Globus pallidus (tissue), 1 donor: ENCODE measurements at places on chromosomes 2 and 18.

DNA sequence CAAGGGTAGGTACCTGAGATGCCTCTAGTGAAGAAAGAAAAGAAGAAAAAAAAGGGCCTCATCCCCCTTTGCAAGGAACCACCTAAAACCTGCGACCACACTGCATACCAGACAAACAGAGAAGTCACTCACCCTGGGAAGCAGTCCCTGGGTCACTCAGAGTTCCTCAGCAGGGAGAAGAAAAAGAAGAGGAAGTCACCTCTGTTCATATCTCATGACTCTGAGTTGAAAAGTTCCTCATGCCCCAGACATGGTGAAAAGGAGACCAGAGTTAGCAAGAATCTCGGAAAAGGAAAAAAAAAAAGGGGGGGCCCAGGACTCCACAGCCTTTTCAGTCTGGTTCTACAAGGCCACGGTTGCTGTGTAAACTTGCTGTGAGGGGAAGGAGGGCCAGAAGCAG, 478.4 kb upstream of the NRXN1 start:
- peak; percentile 44 for DNase-seq

- DNase-seq, result peak; percentile 29
Observed at GRCh38 chr2:181104512-181105115, 124.2 kb downstream of the UBE2E3 start.

DNA sequence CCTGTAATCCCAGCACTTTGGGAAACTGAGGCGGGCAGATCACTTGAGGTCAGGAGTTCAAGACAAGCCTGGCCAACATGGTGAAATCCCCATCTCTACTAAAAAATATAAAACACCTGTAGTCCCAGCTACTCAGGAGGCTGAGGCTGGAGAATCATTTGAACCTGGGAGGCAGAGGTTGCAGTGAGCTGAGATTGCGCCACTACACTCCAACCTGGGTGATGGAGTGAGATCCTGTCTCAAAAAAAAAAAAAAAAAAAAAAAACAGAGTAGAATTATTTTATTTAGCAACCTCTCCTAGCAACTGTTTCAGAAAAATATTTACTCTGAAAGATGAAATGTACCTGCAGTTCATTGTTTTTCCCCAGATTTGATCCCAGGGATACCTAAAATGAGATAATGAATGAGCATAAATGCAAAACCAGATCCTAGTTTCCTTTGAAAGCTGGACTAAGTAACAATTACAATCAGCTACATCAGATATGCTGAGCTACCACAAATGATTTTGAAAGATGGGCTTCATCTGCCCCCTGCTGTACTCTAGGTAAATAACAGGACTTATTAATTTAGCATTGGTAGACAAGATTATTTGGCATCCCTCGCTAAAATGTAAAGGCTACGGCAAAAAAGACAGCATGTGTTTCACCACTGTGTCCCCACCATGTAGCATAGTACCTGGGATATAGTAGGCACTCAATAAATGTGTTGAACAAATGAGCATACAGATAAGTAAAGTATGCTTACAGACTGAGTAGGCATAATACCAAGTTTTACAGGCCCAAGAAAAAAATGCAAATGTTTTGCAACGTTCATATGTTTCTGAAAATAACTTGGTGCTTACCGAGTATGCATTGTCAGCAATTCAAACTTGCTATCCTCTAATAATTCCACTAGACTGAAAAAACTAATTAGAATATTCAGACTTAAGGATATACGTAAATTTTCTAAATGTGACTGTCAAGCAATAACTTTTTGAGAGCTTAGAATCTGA, 102.5 kb downstream of the ATL2 start:
- peak; percentile 54 for DNase-seq

GRCh38 chr2:6368281-6368680, 497.4 kb downstream of the CMPK2 start:
- no peak for DNase-seq

- DNase-seq, result no peak
Observed at GRCh38 chr18:36628435-36629137, 200.2 kb downstream of the TPGS2 start.

- DNase-seq, result no peak
Observed at GRCh38 chr2:181643151-181643550, 13.8 kb downstream of the CERKL start.
